ENCODE measurements at places on chromosomes 2 and 18.

DNA sequence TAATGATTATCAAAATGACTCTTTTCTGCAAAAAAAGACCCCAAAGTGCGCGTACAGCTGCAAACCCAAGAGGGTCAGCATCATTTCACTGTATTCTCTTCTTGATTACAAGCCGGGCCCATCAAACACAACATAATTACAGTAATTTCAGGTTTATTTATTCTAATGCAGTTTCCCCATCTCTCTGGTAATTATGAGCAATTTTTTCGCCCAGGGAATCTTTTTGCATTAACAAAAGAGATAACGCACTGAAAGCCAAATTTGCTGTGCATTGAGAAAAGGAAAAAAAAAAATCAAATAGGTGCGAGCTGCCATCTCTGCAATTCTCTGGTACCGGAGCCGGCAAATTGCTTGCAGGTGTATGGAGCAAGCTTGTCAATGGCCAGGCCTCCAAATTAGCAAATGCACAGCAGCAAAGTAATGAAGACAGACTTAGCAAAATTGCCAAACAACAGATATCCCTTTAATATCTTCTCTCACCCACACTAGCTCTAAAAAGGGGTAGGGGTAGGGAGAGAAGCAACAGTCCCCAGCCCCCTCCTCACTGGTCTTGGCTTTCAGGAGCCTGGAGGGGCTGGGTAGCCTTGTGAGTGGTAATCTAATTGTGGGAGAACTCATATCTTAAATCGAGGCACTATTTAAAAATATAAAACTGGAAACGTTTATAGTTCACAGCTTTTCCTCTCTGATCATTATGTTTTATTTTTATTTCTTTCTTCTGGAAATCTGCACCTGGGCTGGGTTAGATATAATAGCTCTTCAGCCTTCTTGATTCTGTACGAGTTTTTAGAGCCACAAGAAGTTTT is 6.7 kb downstream of the DLX1 start:
- DNase-seq, result no peak

DNA sequence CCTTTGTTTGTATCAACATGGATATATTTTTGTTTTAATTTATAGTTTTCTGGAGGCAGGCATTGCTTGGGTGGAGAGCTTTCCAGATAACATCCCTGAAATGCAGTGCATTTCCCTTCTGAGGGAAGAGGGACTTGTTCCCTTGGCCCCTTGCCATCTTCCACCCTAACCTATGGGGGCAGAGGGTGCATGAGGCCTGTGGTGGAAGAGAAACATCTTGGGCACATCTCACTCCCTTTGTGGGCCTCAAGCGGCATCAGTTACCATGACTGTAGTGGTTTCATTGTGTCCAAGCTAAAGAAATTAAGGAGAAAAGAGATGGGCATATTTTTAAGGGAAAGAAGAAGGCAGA is 5.3 kb upstream of the RPL37A start:
- no peak for DNase-seq

GRCh38 chr2:24577481-24577880 is 86.4 kb downstream of the NCOA1 start:
- no peak for DNase-seq

GRCh38 chr18:64707052-64707451 is 558.2 kb upstream of the LINC00305 start:
- no peak for DNase-seq

GRCh38 chr18:11496526-11497172 is 112.7 kb upstream of the SLC35G4 start:
- no peak for DNase-seq

Data from right forelimb (tissue), 1 donor.